ENCODE measurements at places on chromosomes 7 and 10.

DNA sequence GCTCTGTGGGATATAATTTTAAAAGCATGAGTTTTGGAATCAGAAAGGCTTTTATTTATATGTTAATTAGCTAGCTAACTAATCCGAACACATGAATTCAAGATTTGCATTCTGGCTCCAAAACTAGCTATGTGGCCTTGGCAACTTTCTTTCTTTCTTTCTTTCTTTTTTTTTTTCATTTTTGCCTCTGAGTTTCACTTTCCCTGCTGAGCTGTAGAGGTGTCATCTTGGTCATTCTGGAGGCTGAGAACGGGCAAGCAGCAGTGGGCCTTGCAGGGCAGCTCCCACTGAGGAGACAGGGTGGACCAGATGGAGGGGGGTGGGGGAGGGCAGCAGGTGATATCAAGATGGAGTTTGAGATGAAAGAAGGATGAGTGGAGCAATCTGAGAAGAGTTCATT is 24.8 kb upstream of the SFMBT2 start:
- no peak for DNase-seq

DNA sequence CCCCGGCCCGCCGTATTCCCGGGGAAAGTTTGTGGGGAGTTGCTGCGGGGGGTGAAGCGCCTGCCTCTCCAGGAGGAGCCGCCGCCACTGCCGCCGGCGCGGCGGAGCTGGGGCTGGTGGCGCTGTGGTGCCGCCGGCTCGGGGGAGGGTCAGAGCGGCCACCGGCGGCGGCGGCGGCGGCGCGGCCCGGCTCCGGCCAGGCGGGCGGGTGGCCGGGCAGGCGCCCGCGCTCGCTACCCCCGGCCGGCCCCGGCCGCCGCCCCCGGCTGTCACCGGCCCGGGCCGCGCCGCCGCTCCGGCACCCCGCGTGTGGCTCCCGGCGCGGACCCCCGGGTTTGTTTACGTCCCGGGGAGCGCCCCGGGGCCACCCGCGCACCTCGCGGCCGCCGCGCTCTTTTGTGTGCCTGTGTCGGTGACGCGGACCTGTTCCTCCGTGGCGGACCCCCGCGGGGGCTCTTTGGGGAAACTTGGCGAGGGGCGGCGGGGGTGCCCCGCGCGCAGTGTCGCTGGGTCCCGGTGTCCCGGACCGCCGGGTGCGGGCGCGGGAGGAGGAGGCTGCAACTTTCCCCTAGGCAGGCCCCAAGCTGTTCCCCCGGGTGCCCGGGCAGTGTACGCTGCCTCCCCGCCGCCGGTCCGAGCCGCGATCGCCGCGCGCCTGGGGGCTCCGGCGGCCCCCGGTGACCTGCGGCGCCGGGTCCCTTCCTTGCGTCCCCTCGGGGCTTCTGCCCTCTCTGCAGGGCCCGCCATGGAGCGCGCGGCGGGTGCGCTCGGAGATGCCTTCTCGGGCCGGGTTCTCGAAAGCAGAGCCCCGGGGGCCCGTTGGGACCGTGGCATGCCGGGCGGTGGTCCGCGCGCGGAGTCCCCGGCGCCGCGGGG is 593 bp upstream of the CUX1 start:
- peak; percentile 7 for DNase-seq

DNA sequence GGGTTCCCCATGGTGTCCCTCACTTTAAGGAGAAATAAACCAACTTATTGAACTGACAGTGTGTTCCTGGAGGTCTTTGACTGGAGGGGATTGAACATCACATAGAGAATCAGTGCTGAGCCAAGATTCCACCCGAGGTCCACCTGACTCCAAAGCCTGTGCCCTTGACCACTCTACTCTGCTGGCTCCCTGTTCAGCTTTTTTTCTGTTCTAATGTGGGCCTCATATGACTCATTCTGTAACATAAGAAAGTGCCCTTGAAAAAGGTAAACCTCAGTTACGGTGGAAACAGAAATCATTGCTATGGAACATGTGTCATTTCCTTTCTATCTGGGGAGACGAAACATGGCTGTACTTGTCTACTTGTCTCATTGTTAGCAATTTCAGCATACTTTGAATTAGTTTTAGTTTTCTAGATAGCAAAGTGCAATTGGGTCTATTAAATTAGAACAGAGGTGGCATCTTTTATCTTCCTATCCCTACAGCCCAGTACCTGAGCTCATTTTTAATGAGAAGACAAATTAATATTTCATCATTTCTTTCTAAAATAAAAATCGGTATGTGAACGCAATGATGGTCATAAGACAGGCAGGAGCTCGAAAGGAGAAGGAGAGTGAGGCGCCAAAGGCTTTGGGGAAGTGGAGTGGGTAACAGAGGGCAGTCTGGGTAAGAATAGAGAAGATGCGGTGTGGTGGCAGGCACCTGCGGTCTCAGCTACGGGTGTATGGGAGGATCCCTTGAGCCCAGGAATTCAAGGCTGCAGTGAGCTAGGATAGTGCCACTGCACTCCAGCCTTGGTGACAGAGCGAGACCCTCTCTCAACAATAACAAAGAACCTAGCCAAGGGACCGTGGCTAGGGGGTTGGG is 1.5 kb downstream of the GSDME start:
- no peak for DNase-seq

DNA sequence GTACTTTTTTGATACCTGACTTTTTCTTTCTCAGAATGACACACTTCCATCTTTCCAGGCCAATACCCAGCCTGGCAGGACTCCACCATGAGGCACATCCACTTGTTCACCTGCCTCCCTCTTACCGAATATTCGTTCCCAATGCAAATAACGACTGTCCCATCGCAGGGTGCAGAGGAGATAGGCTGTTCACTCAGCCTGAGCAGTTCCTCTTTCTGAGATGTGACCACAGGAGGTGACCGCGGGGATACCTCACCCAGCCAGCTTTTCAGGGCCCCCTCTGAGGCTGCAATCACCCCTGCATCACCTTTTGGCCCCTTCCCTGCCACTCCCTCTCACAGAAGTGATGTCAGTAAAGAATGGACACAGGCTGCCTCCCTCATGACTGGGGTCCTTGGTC is 28.3 kb downstream of the PTPRN2 start:
- DNase-seq: no peak

- DNase-seq: no peak
These were observed 57.3 kb downstream of the ADARB2 start for GRCh38 chr10:1679821-1680650.

All from DMS79 treated with DMSO at 0.1 percent for 48 hours (cell line).